Left lung (tissue), 14 donors: ENCODE measurements at places on chromosomes 1 and 21. TPM values are rescaled to one million over a fixed set of nuclear protein-coding genes. Genes with fewer than 3 reads are reported as not detected.
A peak's percentile ranks its signal among the peaks of the same experiment; 100 is the strongest.

- no peaks in the 10 kb centered on the region for H3K27me3 ChIP-seq
- H3K36me3 ChIP-seq, result no peaks in the 10 kb centered on the region
- peaks cover 7% of the 10 kb centered on the region for H3K4me1 ChIP-seq
- DNase-seq, result no peak
These were observed 258.0 kb downstream of the KCNJ6 start for GRCh38 chr21:37658121-37658816.

GRCh38 chr1:156623946-156624813 lies 5.0 kb downstream of the HAPLN2 start:
- H3K4me3 ChIP-seq, result peak overlapping the region; percentile 26
- peaks cover 42% of the 10 kb centered on the region for H3K27me3 ChIP-seq
- no peaks in the 10 kb centered on the region for H3K36me3 ChIP-seq
- H3K4me1 ChIP-seq, result peaks cover 24% of the 10 kb centered on the region
- peak; percentile 46 for DNase-seq
- H3K27ac ChIP-seq, result no peak overlapping the region

RHBDL2 gene
- polyA plus RNA-seq, result 2.2 TPM

DNA sequence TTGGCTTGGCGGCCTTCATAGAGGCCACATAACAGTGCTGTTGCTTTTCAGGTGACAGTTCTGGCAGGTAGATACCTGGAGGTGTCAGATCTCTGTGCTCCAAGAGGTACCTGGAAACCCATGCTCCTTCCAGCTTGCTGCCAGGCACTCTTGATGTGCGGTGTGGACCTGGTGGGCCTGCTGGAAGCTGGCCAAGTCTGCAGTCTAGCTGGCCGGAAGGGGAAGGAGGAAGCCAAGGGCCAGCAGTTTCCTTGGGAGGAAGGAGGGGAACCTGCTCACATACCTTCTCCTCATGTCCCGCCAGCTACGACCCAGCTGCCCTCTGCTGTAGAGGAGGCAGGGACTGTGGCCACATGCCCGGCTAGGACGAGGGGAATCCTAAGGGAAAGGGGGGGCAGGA lies 166.4 kb upstream of the AJAP1 start:
- no peak overlapping the region for H3K27ac ChIP-seq
- DNase-seq, result no peak
- H3K4me3 ChIP-seq, result no peak overlapping the region
- no peaks in the 10 kb centered on the region for H3K27me3 ChIP-seq

DNA sequence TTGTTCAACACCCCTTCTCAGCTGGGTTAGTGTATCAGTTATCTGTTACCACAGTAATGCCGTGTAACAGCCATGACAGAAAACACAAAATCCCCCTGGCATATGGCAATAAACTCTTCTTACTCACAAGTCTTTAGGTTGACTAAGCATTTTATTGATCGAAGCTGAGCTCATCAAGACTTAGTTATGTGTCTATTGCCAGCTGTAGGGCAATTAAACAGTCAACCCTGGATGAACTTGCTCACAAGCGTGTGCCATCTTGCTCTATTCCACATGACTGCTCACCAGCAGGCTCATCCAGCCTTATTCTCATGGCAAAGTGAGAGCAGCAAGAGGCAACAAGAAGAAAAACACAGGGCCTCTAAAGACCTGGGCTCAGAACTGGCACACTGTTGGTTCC lies 333.8 kb upstream of the PTBP2 start:
- H3K27ac ChIP-seq, result no peak overlapping the region
- no peak for DNase-seq
- H3K36me3 ChIP-seq, result no peaks in the 10 kb centered on the region
- no peaks in the 10 kb centered on the region for H3K4me1 ChIP-seq
- no peak overlapping the region for H3K4me3 ChIP-seq

DNA sequence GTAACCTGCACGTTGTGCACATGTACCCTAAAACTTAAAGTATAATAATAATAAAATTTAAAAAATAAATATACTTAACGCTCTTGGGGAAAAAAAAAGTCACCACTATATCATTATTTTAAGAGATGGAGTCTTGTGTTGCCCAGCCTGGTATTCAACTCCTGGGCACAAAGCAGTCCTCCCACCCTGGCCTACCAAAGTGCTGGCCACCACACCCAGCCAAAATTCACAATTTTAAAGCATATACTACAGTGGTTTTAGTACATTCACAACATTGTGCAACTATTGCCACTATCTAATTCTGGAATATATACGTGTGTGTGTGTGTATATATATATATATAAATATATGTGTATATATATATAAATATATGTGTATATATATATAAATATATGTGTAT lies 5.9 kb downstream of the HMGN2 start:
- no peaks in the 10 kb centered on the region for H3K27me3 ChIP-seq
- no peak overlapping the region for H3K4me3 ChIP-seq
- H3K27ac ChIP-seq, result no peak overlapping the region
- DNase-seq, result no peak

DNA sequence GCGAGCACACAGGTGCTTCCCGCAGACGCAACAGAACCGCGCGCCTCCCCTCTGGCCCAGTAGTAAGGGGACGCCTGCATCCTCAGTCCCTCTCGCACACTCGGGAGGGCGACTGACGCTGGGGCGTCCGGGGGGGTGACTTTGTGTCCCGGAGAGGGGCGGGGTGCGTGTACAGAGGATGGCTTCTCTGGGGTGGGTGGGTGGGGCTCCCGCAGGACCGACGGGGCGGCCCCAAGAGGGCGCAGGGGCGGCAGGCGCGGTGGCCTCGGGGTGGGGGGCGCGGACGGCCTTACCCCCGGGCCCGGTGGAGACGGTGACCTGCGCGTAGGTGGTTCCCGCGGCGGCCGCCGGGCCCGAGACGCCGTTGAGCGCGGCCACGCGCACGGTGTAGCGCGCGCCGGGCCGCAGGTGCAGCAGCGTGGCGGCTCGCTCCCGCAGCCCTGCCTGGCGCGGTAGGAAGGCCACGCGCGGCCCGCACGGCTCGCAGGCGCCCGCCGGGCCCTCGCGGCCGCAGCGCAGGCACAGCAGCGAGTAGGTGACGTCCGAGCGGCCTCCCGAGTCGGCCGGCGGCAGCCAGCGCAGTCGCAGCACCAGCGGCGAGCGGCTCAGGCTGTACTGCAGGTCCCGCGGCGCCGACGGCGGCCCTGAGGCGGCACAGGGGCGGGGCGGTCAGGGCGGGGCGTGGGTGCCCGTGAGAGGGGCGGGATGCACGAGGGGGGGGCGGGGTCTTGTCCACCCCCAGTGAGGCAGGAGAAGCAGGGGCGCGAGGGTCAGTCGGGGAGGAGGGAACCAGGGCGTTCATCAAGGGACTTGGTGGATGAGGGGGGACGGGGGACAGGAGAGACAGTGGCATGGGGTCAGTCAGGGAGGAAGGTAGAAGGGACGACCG lies 12.1 kb downstream of the EPHA10 start:
- peaks cover 25% of the 10 kb centered on the region for H3K27me3 ChIP-seq
- no peaks in the 10 kb centered on the region for H3K4me1 ChIP-seq
- no peak overlapping the region for H3K27ac ChIP-seq
- H3K4me3 ChIP-seq, result peak overlapping the region; percentile 15

GRCh38 chr1:95506736-95507414 lies 272.9 kb downstream of the RWDD3 start:
- no peaks in the 10 kb centered on the region for H3K4me1 ChIP-seq
- H3K4me3 ChIP-seq, result no peak overlapping the region
- H3K27ac ChIP-seq, result no peak overlapping the region
- H3K36me3 ChIP-seq, result no peaks in the 10 kb centered on the region
- DNase-seq, result no peak

S100A7A gene
- polyA plus RNA-seq, result not detected

DNA sequence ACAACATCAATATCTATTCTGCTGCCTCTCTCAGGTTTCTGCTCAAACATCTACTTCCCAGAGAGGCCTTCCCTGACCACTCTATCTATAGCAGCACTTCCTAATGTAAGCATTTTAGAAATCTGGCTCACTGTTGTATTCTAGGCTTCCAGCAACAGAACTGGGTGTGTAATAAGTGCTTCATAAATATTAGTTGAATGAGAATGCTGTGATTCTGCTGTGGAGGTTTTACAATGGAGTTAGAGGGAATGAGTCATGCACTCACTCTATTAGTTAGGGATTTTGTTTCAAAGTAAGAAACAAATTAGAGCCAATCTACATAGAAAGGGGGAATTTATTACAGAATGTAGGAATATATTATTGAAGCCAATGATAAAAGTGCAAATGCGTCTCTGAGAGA lies 38.6 kb upstream of the SLC35F3 start:
- H3K4me1 ChIP-seq, result no peaks in the 10 kb centered on the region
- no peaks in the 10 kb centered on the region for H3K27me3 ChIP-seq
- H3K27ac ChIP-seq, result no peak overlapping the region
- no peak for DNase-seq
- no peaks in the 10 kb centered on the region for H3K36me3 ChIP-seq
